CD8-positive, alpha-beta memory T cell (primary cell): ENCODE measurements at places on chromosomes 11 and 22. TPM values are rescaled to one million over a fixed set of nuclear protein-coding genes. Genes with fewer than 3 reads are reported as not detected.
A peak's percentile ranks its signal among the peaks of the same experiment; 100 is the strongest.

- H3K4me1 ChIP-seq, result no peaks in the 10 kb centered on the region
- no peaks in the 10 kb centered on the region for H3K27me3 ChIP-seq
- no peak for DNase-seq
Measured at GRCh38 chr11:90846628-90847027, 623.8 kb upstream of the CHORDC1 start.

DNA sequence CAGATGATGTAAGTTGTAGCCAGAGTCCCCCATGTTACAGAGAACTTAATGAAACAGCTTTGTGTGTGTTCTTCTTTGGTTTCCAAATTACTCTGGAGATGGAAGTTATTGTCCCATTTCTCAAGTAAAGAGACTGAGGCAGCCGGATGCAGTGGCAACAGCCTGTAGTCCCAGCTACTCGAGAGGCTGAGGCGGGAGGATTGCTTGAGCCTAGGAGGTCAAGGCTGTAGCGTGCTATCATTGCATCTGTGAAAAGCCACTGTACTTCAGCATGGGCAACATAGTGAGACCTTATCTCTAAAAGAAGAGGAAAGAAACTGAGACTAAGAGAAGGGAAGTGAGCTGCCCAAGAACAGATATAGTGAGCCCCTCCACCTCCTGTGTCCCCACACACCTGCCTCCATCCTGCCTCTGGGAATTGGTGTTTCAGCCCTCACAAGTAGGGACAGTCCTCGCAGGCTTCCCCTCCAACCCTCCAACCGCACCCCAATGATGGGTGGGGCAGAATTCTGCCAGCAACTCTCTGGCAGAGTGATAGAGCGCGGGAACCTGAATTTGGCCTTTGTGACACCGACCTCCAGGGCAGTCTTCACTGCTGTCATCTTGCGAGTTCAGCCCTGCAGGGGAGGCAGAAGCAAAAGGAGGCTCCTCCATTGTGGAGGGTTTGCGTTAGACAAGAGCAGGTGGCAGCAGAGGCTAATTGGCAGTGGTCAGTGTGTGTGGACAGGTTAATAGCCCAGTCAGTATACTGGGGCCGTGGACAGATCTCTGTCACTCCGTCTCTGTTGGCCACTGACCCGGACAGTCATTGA lies 1.6 kb downstream of the PDXP start:
- peak overlapping the region; percentile 46 for H3K4me3 ChIP-seq
- H3K27me3 ChIP-seq, result no peaks in the 10 kb centered on the region
- DNase-seq, result no peak
- no peaks in the 10 kb centered on the region for H3K36me3 ChIP-seq

DNA sequence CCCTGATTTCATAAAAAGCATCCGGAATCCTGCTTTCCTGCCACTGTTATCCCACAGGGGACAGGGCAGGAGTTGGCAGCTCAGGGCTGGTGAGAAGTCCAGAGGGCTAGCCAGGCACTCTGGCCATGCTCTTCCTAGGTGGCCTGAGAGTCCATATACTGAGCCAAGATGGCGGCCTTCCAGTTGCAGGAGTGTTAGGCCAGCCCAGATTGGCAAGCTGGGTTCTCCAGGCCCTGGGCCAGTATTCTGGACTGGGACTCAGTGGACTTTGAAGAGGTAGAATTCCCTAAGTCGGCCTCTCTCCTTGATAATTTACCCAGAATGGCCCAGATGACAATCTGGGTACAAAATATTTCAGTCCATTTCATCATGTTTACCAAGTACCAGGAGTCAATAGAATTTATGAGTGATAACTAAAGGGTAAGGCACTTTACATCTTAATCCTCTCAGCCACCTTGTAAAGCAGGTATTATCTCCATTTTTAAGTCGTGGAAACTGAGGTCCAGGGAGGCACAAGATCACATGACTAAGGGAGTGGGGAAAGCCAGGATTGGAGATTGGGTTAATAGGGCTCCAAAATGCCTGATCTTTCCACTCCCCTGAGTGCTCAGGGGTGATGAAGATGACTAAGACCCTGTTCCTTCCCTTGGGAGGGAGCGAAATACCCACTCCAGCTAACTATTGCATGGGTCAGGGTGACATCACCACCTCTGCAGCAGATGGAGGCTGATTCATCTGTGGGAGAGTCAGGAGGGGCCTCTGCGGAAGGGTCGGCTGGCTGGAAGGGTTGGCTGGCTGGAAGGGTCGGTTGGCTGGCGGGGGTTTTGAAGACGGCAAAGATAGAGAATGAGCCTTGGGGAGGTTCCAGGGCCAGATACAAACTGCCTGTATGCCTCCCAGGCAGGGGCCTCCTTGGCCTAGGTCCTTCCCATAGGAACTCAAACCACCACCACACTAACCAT lies 1.2 kb upstream of the MICALL1 start:
- H3K4me1 ChIP-seq, result peaks cover 12% of the 10 kb centered on the region
- H3K27me3 ChIP-seq, result no peaks in the 10 kb centered on the region
- H3K36me3 ChIP-seq, result no peaks in the 10 kb centered on the region
- peak overlapping the region; percentile 54 for H3K27ac ChIP-seq

- peak; percentile 53 for DNase-seq
- H3K27me3 ChIP-seq, result no peaks in the 10 kb centered on the region
- no peak overlapping the region for H3K27ac ChIP-seq
- H3K4me1 ChIP-seq, result peaks cover 83% of the 10 kb centered on the region
Measured at GRCh38 chr22:17098379-17098819, 13.6 kb downstream of the IL17RA start.

GRCh38 chr11:73350908-73351636 lies 25.1 kb upstream of the RELT start:
- DNase-seq, result peak; percentile 46
- no peaks in the 10 kb centered on the region for H3K4me1 ChIP-seq
- no peaks in the 10 kb centered on the region for H3K27me3 ChIP-seq
- no peak overlapping the region for H3K4me3 ChIP-seq

GLYAT gene
- not detected for total RNA-seq

APOA4 gene
- not detected for total RNA-seq

ZNF280B gene
- total RNA-seq, result 3.2 TPM

OR10A2 gene
- total RNA-seq, result not detected

KLHL35 gene
- total RNA-seq, result 0.44 TPM

OR52A1 gene
- not detected for total RNA-seq
